ENCODE measurements at places on chromosomes 1 and 21. TPM values are rescaled to one million over a fixed set of nuclear protein-coding genes. Genes with fewer than 3 reads are reported as not detected.

CLCA4 gene
- total RNA-seq = not detected

SDC3 gene
- total RNA-seq = 0.15 TPM

OR6K3 gene
- total RNA-seq = not detected

MX2 gene
- 54.4 TPM for total RNA-seq

PRELP gene
- total RNA-seq = not detected

SLC16A4 gene
- total RNA-seq = 0.39 TPM

ERVH48-1 gene
- total RNA-seq = 4.0 TPM

LIN28A gene
- not detected for total RNA-seq

AIM2 gene
- total RNA-seq = 3.4 TPM

FHL3 gene
- 6.7 TPM for total RNA-seq

FHAD1 gene
- total RNA-seq = 0.46 TPM

CRNN gene
- total RNA-seq = not detected

LELP1 gene
- total RNA-seq = not detected

ATP1A4 gene
- not detected for total RNA-seq

NTMT2 gene
- not detected for total RNA-seq

DMRTA2 gene
- not detected for total RNA-seq

TBX15 gene
- total RNA-seq = not detected

CCDC18 gene
- 23.3 TPM for total RNA-seq

C8B gene
- total RNA-seq = not detected

KRTAP11-1 gene
- not detected for total RNA-seq

AMPD1 gene
- total RNA-seq = not detected

DISC1 gene
- 22.2 TPM for total RNA-seq

PDE4DIP gene
- total RNA-seq = 29.2 TPM

FRRS1 gene
- 0.25 TPM for total RNA-seq

PODN gene
- total RNA-seq = not detected

HES2 gene
- total RNA-seq = 0.35 TPM

LCE1D gene
- not detected for total RNA-seq

OR2L8 gene
- total RNA-seq = 0.30 TPM

HSD3B2 gene
- not detected for total RNA-seq

TTLL10 gene
- 0.15 TPM for total RNA-seq

WNT9A gene
- 0.12 TPM for total RNA-seq

TSPAN1 gene
- not detected for total RNA-seq

ADORA3 gene
- 0.10 TPM for total RNA-seq

FAM177B gene
- not detected for total RNA-seq

GJA8 gene
- total RNA-seq = not detected

TNNT2 gene
- total RNA-seq = not detected

CFHR1 gene
- not detected for total RNA-seq

NBPF6 gene
- total RNA-seq = not detected

HEYL gene
- not detected for total RNA-seq

LCE6A gene
- total RNA-seq = not detected

LEFTY1 gene
- 0.19 TPM for total RNA-seq

ETV3L gene
- not detected for total RNA-seq

TRIM67 gene
- not detected for total RNA-seq

CYP4Z1 gene
- not detected for total RNA-seq

SOX13 gene
- total RNA-seq = 0.48 TPM

TRIM17 gene
- total RNA-seq = 1.3 TPM

H6PD gene
- total RNA-seq = 15.6 TPM

CD247 gene
- 251 TPM for total RNA-seq

TNN gene
- total RNA-seq = not detected

SPRR2A gene
- total RNA-seq = not detected

KRTAP12-4 gene
- not detected for total RNA-seq

WNT3A gene
- not detected for total RNA-seq

NBPF4 gene
- total RNA-seq = not detected

NCF2 gene
- 12.9 TPM for total RNA-seq

ANP32E gene
- total RNA-seq = 127 TPM

IFNLR1 gene
- total RNA-seq = 2.1 TPM

OR2W3 gene
- total RNA-seq = not detected

C1orf87 gene
- not detected for total RNA-seq

All from activated naive CD4-positive, alpha-beta T cell treated with anti-CD3 and anti-CD28 coated beads, Interleukin-2, amount 10 ng/mL, durations not matched to agents 5 hours and 36 hours (primary cell).